ENCODE measurements at places on chromosomes 5 and 9.

DNA sequence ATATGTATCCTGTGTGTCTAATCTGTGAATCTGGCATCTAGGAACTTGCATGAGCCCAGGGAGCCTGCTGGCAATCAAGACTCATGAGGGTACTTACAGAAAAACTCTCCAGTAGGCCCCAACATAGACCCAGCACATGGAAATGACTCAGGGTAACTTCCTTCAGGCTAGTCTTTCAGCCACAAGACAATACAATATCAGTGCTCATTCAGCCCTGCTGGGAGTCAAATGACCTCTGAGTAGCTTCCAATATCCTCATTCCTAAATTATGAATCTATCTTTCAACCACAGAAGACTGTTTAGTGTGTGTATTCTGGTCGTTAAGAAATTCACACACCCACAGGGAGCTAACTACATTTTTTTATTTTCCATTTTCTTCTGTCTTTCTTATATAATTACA lies 1273.0 kb downstream of the EFNA5 start:
- DNase-seq: no peak

- no peak for DNase-seq
Observed at GRCh38 chr9:133355881-133356357, 368 bp downstream of the SURF1 start.

GRCh38 chr9:133046196-133046899 lies 15.4 kb upstream of the CEL start:
- no peak for DNase-seq

DNA sequence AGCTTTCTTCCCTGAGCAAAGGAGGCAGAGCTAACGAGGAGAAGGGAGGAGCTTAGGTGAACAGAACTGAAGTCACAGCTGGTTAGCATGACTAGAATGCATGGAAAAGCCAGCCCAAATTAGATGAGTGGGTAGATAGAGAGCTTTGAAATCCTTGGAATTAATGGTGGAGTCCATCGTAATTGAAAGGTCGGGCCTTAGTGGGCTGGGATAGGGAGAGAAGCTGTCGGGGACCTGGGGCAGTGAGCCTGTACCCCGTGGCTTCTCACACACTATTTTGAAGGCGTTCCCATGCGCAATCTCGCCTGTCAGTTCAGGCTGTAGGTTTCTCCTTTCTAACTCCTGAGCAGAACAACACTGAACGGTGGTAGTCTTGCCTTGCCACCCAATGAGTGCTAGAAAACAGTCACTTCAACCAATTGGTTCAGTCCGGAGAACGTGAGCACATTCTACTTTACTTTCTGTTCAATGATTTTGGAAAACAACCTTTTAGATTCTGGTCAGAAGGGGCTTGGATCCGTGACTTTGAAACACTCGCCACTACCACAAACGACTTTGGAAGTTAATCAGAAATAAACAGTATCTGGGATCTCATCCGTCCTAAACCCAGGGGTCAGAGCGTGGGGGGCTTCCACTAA lies 655 bp upstream of the RAI14 start:
- peak; percentile 9 for DNase-seq

DNA sequence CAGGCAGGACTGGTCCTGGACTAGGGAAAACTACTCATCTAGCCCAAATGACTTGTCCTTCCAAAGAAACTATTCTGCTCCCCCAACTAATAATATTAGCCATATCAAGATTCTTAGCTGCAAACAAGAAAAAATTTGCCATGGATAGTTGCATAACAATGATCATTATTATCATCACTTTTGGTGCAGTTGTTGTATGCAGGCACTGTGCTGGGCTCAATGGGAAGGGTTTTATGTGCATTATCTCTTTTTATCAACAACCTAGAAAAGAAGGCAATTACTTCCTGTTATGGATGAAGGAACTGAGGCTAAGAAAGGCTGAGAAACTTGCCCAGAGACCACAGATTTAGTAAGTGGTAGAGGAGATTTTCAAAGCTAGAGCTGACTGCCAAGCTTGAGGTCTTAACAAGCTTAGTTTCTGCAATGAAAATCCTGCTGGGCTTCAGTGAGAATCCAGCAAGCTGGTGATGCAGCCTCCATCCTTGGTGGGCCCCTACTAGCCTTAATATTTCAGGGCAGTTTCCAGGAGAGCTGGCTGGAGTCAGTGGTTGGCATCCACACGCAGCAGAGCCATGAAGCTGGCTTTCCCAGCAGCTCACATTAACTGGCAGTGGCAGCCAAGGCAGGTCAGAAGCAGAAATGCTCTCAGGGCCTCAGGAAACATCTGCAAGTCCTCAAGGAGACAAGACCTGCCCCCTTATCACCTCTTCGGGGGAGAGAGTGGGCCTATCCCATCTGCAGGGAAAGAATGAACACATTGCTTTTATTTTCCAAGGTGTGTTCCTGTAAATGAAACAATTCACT lies 20.5 kb upstream of the MEGF9 start:
- no peak for DNase-seq

DNA sequence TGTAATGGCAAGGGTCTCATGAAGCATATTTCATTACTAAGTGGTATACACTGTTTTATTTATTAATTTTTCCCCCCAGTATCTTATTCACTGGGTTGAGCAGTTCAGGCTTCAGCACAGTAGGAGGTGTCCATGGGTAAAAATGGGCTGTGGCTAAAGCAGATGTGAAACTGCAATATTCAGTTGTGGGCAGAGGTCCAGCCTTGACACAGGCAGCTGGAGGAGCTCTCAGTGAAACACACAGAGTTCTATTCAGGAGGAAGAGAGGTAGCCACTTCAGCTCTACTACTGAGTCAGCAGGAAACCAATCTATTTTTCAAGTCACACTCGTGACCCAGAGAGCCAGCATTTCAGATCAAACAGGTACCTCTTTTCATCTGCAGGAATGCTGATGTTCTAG lies 418.3 kb downstream of the CDH10 start:
- DNase-seq: no peak

- DNase-seq: no peak
Observed at GRCh38 chr5:141880961-141881801, 3.0 kb upstream of the PCDH1 start.
